ENCODE measurements at places on chromosomes 4 and X. TPM values are rescaled to one million over a fixed set of nuclear protein-coding genes. Genes with fewer than 3 reads are reported as not detected.

The SAGE1 gene
- not detected for total RNA-seq

The CT45A10 gene
- total RNA-seq: not detected

The SPANXN4 gene
- total RNA-seq: not detected

The SPANXC gene
- total RNA-seq: not detected

The COL25A1 gene
- 0.75 TPM for total RNA-seq

The RBMXL3 gene
- total RNA-seq: not detected

The APOOL gene
- total RNA-seq: 21.4 TPM

The PFKFB1 gene
- total RNA-seq: not detected

GRCh38 chr4:26183017-26183416 lies 137.8 kb upstream of the RBPJ start:
- peaks cover 6% of the 10 kb centered on the region for H3K4me1 ChIP-seq
- no peaks in the 10 kb centered on the region for H3K36me3 ChIP-seq
- no peak overlapping the region for H3K27ac ChIP-seq
- H3K27me3 ChIP-seq: no peaks in the 10 kb centered on the region
- DNase-seq: no peak
- no peak overlapping the region for H3K4me3 ChIP-seq

DNA sequence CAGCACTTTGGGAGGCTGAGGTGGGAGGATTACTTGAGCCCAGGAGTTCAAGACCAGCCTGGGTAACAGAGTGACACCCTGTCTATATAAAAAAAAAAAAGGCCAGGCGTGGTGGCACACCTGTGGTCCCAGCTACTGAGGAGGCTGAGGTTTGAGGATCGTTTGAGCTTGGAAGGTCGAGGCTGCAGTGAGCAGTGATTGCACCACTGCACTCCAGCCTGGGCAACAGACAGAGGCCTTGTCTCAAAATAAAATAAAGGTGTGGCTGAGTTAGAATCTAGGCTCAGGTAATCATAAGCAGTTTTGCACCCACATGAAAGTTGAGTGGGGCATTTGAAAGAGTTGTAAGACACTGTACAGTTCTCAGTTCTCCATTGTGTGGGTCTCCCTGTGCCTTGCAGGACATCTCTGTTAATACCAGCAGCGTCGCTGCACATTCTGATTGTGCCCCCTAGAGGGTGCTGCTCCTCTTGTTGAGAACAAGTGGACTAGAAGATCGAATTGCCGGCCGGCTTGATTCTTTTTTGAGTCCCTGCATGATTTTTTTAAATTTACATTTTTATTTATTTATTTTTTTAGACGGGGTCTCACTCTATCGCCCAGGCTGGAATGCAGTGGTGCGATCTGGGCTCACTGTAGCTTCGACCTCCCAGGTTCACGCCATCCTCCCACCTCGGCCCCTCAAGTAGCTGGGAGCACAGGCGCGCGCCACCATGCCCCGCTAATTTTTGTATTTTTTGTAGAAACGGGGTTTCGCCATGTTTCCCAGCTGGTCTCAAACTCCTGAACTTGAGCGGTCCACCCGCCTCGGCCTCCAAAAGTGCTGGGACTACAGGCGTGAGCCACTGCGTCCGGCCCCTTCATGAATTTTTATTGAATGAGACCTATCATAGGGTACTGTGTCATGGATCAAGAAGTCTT lies 73.6 kb upstream of the RBMX start:
- no peak overlapping the region for H3K4me3 ChIP-seq
- no peaks in the 10 kb centered on the region for H3K4me1 ChIP-seq
- H3K27me3 ChIP-seq: no peaks in the 10 kb centered on the region
- H3K27ac ChIP-seq: no peak overlapping the region
- H3K36me3 ChIP-seq: no peaks in the 10 kb centered on the region

DNA sequence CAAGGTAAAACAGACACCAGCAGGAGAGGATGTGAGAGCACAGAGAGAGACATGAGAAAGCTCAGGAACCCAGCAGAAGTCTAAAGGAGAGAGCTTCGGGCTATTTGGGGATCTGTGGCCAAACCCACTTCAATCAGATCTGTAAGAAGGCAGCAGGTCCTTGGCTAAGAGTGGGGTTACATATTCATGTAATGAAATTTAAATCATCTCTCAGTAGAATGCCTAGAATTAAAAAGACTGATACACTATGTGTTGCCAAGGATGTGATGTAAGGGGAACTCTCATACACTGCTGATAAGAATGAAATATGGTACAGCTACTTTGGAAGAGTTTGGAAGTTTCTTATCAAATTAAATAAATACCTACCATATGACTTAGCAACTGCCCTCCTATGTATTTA lies 35.8 kb downstream of the PDE5A start:
- H3K27ac ChIP-seq: no peak overlapping the region
- no peaks in the 10 kb centered on the region for H3K4me1 ChIP-seq
- no peak for DNase-seq
- no peak overlapping the region for H3K4me3 ChIP-seq
- no peaks in the 10 kb centered on the region for H3K36me3 ChIP-seq

- H3K4me3 ChIP-seq: no peak overlapping the region
- H3K36me3 ChIP-seq: peaks cover 42% of the 10 kb centered on the region
- DNase-seq: peak; percentile 37
- H3K4me1 ChIP-seq: peaks cover 5% of the 10 kb centered on the region
- no peak overlapping the region for H3K27ac ChIP-seq
- no peaks in the 10 kb centered on the region for H3K27me3 ChIP-seq
These were observed 8.1 kb downstream of the DHRSX start for GRCh38 chrX:2492531-2493218.

DNA sequence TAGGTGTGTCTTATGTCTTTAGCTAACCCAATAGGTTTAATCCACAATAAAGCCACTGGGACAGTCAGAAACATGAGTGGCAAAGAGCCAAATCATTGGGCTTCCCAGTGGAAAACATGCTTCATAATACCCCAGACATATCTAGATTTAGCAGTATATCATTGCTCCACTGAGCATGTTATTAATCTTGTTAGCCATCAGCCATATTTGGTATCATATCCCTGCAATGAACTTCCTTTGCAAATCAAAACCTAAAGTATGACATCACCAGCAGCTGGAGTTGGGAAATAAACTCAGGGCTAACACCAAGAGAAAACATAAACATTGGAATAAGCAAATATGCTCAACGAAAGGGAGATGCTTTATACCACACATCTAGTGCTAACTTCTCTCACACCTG lies 280.8 kb upstream of the NOCT start:
- no peaks in the 10 kb centered on the region for H3K4me1 ChIP-seq
- no peak overlapping the region for H3K27ac ChIP-seq
- no peaks in the 10 kb centered on the region for H3K36me3 ChIP-seq
- no peaks in the 10 kb centered on the region for H3K27me3 ChIP-seq
- no peak overlapping the region for H3K4me3 ChIP-seq

DNA sequence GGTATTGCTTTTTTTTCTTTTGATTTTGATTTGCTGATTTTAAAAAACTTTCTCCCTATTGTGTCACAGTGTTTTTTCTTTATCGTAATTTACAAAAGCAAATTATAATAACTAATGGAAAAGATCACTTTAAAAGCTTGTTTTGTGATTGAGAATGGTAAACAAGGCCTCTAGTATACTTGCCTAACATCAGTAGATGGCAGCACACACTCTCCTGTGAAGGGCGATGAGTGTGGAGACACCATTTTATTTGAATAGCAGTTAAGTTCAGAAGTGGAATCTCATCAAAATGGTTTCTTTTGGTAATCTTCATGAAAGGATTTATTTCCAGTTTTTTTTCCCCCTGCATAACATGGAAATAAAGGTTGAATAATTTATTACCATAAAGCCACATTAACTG lies 72.3 kb downstream of the PAK3 start:
- H3K36me3 ChIP-seq: no peaks in the 10 kb centered on the region
- no peaks in the 10 kb centered on the region for H3K27me3 ChIP-seq
- H3K27ac ChIP-seq: no peak overlapping the region
- no peak overlapping the region for H3K4me3 ChIP-seq

- peaks cover 5% of the 10 kb centered on the region for H3K27me3 ChIP-seq
- no peaks in the 10 kb centered on the region for H3K36me3 ChIP-seq
- no peak for DNase-seq
- no peaks in the 10 kb centered on the region for H3K4me1 ChIP-seq
- no peak overlapping the region for H3K27ac ChIP-seq
These were observed 16.7 kb downstream of the ATP5ME start for GRCh38 chr4:657338-657833.

GRCh38 chr4:13797061-13797460 lies 169.5 kb upstream of the BOD1L1 start:
- DNase-seq: no peak
- H3K27me3 ChIP-seq: no peaks in the 10 kb centered on the region
- no peaks in the 10 kb centered on the region for H3K4me1 ChIP-seq
- no peaks in the 10 kb centered on the region for H3K36me3 ChIP-seq
- H3K27ac ChIP-seq: no peak overlapping the region

GRCh38 chrX:136198678-136199243 lies 51.4 kb downstream of the FHL1 start:
- no peaks in the 10 kb centered on the region for H3K36me3 ChIP-seq
- no peaks in the 10 kb centered on the region for H3K27me3 ChIP-seq
- peaks cover 10% of the 10 kb centered on the region for H3K4me1 ChIP-seq
- no peak for DNase-seq
- no peak overlapping the region for H3K27ac ChIP-seq

DNA sequence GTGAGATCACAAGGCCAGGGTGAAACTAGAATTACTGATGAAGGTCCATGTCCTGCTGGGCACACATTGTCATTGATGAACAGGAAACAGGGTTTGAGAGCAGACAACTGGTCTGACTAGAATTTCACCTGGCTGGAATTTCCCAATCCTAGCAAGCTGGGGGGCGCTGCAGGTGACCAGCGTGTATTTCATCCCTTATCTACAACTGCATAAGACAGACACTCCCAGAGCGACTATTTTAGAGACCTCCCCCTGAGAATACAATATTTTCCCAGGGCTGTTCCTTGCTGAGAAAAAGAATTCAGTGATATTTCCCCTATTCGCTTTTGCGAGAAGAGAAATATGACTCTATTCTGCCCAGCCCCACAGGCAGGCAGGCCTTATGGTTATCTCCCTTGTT lies 432.6 kb upstream of the GALNT7 start:
- no peaks in the 10 kb centered on the region for H3K36me3 ChIP-seq
- no peak overlapping the region for H3K27ac ChIP-seq
- no peaks in the 10 kb centered on the region for H3K27me3 ChIP-seq
- H3K4me1 ChIP-seq: no peaks in the 10 kb centered on the region
- H3K4me3 ChIP-seq: no peak overlapping the region

DNA sequence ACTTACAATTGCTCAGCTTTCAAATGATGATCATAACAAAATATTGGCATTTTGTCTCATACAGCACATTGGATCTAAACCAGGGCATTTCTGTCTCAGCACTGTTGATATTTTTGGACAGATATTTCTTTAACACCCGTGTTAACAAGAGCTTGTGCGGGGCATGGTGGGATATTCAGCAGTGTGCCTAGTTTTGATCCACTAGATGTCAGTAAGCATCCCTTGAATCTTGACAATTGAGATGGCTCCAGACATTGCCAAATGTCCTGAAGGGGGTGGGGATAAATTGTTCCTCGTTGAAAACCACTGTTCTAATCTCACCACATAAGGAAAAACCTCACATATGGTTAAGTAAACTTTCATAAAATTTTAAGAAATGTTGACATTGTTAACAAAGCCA lies 806.3 kb downstream of the STIM2 start:
- DNase-seq: no peak
- H3K4me3 ChIP-seq: no peak overlapping the region
- no peaks in the 10 kb centered on the region for H3K4me1 ChIP-seq
- H3K27me3 ChIP-seq: no peaks in the 10 kb centered on the region
- no peaks in the 10 kb centered on the region for H3K36me3 ChIP-seq

GRCh38 chr4:171718069-171718468 lies 95.1 kb upstream of the GALNTL6 start:
- no peak overlapping the region for H3K4me3 ChIP-seq
- H3K4me1 ChIP-seq: no peaks in the 10 kb centered on the region
- no peak for DNase-seq
- no peaks in the 10 kb centered on the region for H3K27me3 ChIP-seq
- no peak overlapping the region for H3K27ac ChIP-seq

DNA sequence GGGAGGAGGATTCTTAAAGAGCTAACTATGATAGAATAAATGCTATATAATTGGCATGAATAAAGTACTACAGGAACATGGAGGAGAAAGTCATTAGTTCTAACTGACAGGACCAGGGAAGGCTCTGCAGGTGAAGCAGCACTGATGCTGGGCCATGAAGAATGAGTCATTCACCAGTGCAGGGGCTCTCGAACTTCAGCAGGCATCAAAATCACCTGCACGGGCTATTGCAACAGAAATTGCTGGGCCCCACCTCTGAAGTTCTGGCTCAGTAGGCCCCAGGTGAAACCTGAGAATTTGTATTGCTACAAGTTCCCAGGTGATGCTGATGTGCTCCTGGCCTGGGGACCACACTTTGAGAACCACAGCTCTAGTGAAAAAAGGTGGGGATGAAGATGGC lies 33.7 kb downstream of the TMEM150C start:
- no peak overlapping the region for H3K27ac ChIP-seq
- no peaks in the 10 kb centered on the region for H3K27me3 ChIP-seq
- no peak for DNase-seq

GRCh38 chr4:139809757-139810140 lies 144.1 kb downstream of the MGST2 start:
- no peak overlapping the region for H3K4me3 ChIP-seq
- H3K27ac ChIP-seq: no peak overlapping the region
- no peak for DNase-seq
- H3K27me3 ChIP-seq: no peaks in the 10 kb centered on the region
- H3K4me1 ChIP-seq: peaks cover 25% of the 10 kb centered on the region
- H3K36me3 ChIP-seq: no peaks in the 10 kb centered on the region

GRCh38 chr4:72118017-72118416 lies 86.2 kb downstream of the NPFFR2 start:
- H3K4me1 ChIP-seq: no peaks in the 10 kb centered on the region
- no peak overlapping the region for H3K27ac ChIP-seq
- no peaks in the 10 kb centered on the region for H3K36me3 ChIP-seq
- H3K4me3 ChIP-seq: no peak overlapping the region

DNA sequence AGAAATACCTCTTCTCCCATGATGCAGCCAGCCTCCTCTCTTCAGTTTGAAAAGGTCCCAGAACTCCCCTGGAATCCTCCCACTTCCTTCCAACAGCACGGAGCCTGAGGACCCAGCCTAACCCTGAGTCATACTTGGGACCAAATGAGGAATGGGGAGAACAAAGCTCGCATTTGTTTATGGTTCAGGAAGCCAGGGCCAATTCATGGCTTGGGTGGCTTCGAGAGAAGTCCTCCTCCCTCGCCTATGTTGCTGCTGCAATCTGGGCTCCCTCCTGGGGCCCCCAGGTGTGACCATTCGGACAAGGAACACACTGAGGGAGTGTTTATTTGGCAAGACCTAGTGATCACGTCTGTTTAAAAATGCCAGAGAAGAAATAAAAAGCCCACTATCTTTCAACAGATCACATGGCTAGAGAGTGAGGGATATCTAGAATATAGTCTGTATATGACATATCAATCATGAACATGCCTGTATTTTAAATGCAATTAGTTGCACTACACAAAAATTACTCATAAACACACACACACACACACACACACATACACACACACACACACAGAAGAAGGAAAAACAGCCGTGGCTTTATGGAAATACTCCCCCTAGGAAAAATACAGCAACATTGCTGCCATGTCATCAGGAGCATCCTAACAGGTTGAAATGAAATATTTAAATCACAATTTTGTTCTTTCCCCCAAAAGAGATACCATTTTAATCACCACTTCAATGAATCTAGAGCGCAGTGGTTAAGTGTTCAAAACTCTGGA lies 155.7 kb upstream of the MAP3K15 start:
- no peak overlapping the region for H3K4me3 ChIP-seq
- H3K4me1 ChIP-seq: peaks cover 10% of the 10 kb centered on the region
- H3K27ac ChIP-seq: no peak overlapping the region

- no peaks in the 10 kb centered on the region for H3K4me1 ChIP-seq
- no peak overlapping the region for H3K4me3 ChIP-seq
- no peaks in the 10 kb centered on the region for H3K36me3 ChIP-seq
- H3K27ac ChIP-seq: no peak overlapping the region
These were observed 1148.8 kb upstream of the PCDH7 start for GRCh38 chr4:29571322-29571721.
